Stimulated activated CD8-positive, alpha-beta memory T cell treated with anti-CD3 and anti-CD28 coated beads, Interleukin-4, amount 100 ng/mL, for 4 hours (primary cell): ENCODE measurements at places on chromosomes 5 and 9.

- DNase-seq = no peak
Measured at GRCh38 chr5:12999667-13000066, 944.8 kb downstream of the DNAH5 start.

DNA sequence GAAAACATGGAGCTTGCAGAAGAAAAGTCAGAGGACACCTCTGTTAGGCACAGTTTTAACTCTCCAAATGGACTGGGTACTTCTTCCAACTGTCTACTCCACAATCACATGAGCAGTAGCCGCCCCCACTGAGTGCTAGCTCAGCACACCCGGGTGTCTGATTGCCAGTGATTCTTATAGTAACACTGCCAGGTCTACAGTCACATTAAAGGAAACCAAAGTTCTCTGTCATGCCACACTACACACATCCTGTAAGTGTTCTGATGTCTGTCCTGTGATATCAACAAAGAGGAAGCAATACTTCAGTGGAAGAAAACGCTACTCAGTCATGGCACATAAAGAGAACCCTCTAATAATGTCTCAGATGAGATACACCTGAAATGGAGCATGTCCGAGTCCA lies at the start of gene HAVCR2:
HAVCR2 (minus strand) TSS at position 69 of the 400 bp plus-strand sequence; CDS start at position 8, 61 bp downstream.
- DNase-seq = no peak

DNA sequence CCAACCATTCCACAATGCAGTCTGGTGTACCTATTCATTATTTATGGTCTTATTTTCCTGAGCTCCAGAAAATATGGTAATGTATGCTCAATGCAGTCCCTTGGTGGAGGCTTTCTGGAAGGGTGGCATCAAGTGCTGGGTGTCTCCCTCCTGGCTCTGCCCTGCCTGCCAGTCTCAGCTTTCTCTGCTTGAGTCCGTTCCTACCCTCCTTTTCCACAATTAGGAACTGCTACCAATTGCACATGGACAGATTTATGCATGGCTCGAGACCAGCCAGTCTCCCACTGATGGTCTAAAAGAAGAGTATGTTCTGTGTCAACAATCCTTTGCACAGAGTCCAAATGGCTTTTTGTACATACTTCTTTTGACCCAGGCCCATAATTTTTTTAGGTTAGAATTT lies 189.8 kb downstream of the TLE1 start:
- DNase-seq = no peak

- DNase-seq = no peak
Measured at GRCh38 chr9:104993291-104993963, 65.5 kb upstream of the ABCA1 start.

GRCh38 chr5:74510476-74511075 lies 130.0 kb downstream of the ENC1 start:
- no peak for DNase-seq

DNA sequence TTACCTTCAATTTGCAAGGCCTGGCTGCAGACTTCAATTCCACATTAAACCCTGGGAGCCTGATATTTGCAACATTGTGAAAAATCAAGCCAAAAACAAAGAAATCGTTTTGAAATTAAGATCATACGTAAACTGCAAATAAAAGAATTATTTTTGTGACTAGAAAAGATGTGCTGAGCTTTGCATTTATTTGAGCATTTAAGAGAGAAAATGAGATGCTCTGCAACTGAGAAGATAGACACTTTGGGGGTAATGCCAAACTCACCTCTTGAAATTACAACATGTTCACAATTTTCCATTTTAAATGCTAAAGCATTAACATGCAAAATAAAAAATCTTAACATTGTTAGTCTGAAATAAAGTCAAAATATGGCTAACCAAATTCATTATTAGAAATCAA lies 46.6 kb downstream of the CSNK1A1 start:
- no peak for DNase-seq

DNA sequence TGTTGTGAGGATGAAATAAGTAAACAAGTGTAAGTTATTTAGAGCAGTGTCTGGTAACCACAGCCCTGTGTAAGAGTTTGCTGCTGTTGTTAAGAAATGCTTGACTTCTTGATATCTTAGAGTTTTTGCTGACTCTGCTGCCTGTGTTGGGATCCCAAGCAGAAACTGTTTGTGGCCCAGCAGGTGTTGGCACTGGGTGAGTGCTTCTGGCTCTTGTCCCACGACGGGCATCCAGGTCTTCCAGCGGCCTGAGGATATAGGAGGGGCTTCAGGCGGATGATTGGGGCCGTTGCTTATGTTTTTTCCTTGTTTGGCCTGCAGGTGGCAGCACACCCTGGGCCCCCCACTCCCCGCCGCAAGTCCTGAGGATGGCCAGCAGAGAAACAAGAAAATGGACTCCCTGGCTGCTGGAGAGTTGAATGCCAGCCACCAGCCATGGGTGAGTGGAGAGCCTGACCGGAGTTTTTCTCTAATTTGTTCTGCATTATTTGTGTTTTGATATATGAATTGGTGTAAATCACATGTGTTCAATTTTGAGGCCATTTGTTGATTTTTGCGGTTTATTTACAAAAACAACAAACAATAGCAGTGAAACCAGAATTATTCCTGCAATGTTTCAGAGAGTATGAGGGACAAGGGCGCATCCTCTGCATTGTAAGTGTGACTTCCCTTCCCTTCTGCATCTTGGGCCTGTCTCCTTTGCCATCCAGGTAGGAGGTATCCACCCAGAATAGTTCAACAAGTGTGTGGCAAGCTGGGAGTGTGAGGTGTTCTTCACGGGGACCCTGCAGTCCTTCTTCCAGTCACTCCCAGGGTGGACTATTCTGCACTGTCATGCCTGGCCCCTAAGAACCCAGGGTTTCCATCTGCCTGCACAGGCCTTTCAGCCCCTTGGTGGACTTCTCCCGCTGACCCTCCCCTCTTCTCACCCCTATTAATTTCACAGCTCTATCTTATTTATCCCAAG lies 50.3 kb downstream of the SLC22A5 start:
- DNase-seq = peak; percentile 37

DNA sequence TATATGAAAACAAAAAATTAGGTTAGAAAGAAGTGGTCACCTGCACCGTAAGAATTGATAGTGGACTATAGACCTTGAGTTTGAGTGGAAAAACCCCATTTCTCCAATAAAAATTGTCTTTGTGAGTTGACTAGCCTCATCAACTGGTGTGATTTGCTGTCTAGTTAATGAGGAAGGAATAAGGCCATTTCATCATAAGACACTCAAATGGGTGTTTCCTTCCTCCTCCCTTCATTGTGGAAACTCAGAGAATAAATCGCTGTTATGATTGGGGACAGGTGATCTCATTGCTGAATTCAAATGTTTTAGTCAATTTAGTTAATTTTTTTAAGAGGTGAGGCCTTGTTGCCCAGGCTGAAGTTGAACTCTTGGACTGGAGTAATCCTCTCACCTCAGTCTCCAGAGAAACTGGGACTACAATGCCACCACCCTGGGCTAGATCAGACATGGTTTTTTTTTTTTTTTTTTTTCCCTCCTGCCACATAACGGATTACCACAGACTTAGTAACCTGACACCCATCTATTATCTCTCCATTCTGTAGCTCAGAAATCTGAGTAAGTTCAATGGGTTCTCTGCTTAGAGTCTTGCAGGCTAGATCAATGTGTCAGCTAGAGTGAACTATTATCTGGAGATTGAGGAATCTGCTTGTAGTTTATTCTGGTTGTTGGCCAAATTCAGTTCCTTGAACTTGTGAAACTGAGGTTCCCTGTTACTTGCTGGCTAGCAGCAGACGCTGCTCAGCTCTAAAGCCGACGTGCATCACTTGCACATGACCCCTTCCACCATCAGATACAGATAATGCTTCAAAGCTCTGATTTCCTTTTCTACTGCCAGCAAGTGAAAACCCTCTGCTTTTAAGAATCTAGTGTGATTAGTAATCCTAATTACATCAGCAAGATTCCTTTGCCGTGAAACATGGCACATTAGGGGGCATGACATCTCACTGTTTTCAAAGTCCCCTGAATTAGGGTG lies 663.8 kb upstream of the CDH9 start:
- no peak for DNase-seq

GRCh38 chr5:85576666-85577065 lies 1041.1 kb upstream of the COX7C start:
- no peak for DNase-seq

DNA sequence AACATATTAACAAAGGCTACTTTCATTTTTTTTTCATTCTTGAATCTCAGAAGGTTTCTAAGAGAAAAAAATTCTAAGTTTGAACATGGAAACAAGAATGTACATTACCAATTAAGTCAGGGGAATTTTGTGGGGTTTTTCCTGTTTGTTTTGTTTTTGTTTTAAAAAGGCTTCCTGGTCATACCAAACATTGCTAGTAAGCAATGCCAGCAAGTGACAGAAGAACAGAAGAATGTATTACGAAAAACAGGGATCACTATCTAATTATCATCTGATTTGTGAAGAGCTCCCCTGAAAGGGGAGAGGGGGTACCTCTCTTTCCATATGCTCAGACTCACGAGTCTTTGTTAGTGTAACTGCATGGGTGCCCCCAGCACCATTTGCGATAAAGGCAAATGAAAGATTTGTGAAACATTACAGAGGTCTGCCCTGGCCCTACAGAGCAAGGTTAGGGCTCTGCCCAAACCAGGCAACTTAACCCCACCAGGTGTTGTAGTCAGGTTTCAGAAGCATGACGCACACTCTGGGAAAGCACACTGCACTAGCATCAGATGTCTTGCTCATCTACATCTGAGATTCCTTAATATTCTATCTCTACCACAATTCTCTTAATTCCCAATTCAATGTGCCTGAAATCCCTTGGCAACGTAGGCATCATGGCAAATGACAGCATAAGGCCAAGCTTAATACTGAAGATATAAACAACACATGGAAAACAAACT lies 268.2 kb downstream of the MLLT3 start:
- no peak for DNase-seq

DNA sequence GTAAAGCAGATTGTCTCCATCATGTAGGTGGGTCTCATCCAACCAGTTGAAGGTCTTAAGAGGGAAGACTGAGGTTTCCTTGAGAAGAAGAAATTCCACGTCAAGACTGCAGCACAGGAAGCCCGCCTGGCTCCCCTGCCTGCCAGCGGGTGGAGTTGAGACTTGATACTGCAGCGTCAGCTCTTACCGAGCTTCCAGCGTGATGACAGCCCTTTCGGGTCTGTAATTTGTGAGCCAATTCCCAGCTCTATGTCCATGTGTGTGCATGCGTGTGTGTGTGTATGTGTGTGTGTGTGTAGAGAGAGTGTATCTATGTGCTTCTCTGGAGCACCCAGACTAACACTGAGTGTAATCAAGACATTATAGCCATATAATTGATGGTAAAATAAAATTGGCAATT lies 379.7 kb upstream of the IRX2 start:
- DNase-seq = no peak

- no peak for DNase-seq
Measured at GRCh38 chr9:110932863-110933262, 105.4 kb downstream of the LPAR1 start.

GRCh38 chr5:39765366-39765765 lies 340.6 kb upstream of the DAB2 start:
- DNase-seq = no peak

DNA sequence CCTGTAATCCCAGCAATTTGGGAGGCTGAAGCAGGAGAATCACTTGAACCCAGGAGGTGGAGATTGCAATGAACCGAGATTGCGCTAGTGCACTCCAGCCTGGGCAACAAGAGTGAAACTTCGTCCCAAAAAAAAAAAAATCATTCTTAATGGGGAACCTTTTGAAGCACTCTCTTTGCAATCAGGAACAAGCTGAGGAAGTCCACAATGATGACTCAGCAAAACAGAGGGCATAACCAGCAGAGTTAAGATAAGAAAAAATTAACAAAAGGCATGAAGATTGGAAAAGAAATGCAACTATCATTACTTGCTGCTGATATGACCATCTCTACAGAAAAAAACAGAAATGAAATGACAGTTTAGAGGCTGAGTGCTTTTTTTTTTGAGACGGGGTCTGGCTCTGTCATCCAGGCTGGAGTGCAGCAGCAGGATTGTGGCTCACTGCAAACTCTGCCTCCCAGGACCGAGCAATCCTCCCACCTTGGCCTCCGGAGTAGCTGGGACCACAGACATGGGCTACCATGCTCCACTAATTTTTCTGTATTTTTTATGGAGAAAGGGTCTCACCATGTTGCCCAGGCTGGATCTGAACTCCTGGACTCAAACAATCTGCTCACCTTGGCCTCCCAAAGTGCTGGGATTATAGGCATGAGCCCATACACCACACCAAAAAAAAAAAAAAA lies 88.0 kb downstream of the FNBP1 start:
- DNase-seq = no peak

GRCh38 chr5:5739490-5739945 lies 317.0 kb downstream of the ICE1 start:
- no peak for DNase-seq

- no peak for DNase-seq
Measured at GRCh38 chr9:134595014-134595413, 46.6 kb upstream of the COL5A1 start.

GRCh38 chr5:173777674-173778073 lies 110.5 kb upstream of the CPEB4 start:
- no peak for DNase-seq

DNA sequence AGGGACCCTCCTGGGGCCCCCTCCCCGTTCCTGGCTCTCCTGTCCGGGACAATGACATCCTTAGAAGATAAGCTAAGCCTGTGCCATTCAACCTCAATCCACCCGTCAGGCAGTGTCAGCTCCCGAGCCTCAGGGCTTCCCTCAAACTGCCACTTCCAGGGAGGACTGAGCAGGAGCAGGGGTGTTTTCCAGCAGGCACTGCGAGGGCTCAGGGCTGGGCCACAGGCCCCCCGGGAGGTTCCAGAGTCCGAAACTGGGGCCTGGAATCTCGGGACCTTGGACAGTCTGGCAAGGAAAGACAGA lies 26.2 kb downstream of the LHX3 start:
- DNase-seq = no peak
